ENCODE measurements at places on chromosomes 2 and 18. TPM values are rescaled to one million over a fixed set of nuclear protein-coding genes. Genes with fewer than 3 reads are reported as not detected.

Gene ALPP
- not detected for total RNA-seq

GRCh38 chr2:36356298-36356989 is 866 bp downstream of the CRIM1 start:
- DNase-seq: no peak
- H3K4me1 ChIP-seq: peaks cover 31% of the 10 kb centered on the region

Gene KIAA2012
- total RNA-seq: not detected

Gene CD302
- total RNA-seq: 0.54 TPM

GRCh38 chr2:169260846-169261642 is 101.3 kb downstream of the LRP2 start:
- no peaks in the 10 kb centered on the region for H3K36me3 ChIP-seq
- no peak overlapping the region for H3K4me3 ChIP-seq
- DNase-seq: no peak
- H3K27ac ChIP-seq: no peak overlapping the region

Gene EFR3B
- total RNA-seq: 0.12 TPM

DNA sequence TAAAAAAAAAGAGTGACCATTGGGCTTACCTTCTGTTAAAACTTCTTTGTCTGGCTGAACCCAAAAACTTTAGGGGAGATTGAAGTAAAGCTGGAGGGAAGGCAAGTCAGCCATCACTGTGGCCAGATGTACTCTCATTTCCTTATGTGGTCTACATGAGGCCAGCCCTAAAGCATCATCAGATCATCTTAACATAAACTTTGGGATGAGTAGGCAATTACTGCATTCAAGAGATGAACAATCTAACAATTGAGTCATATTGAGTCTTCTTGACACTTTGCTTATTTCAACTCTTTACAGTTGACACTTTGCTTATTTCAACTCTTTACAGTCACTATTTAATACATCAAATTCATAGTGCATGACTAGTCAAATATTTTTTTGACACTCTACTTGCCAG is 155.6 kb downstream of the QPCT start:
- H3K36me3 ChIP-seq: no peaks in the 10 kb centered on the region
- no peak for DNase-seq
- H3K4me3 ChIP-seq: no peak overlapping the region
- H3K4me1 ChIP-seq: no peaks in the 10 kb centered on the region

GRCh38 chr18:57429167-57430078 is 5.8 kb upstream of the ONECUT2 start:
- DNase-seq: no peak
- H3K27me3 ChIP-seq: peaks cover 71% of the 10 kb centered on the region
- peak overlapping the region; percentile 28 for H3K4me3 ChIP-seq
- H3K36me3 ChIP-seq: peaks cover 4% of the 10 kb centered on the region
- H3K27ac ChIP-seq: peak overlapping the region; percentile 56

GRCh38 chr2:75458201-75458600 is 102.5 kb downstream of the EVA1A start:
- H3K4me3 ChIP-seq: no peak overlapping the region
- no peaks in the 10 kb centered on the region for H3K4me1 ChIP-seq
- H3K27ac ChIP-seq: no peak overlapping the region
- no peaks in the 10 kb centered on the region for H3K36me3 ChIP-seq
- no peak for DNase-seq
- H3K27me3 ChIP-seq: peaks cover 3% of the 10 kb centered on the region

Gene TBR1
- not detected for total RNA-seq

GRCh38 chr2:38013158-38013752 is 62.7 kb downstream of the CYP1B1 start:
- DNase-seq: no peak
- no peaks in the 10 kb centered on the region for H3K36me3 ChIP-seq
- H3K27me3 ChIP-seq: peaks cover 3% of the 10 kb centered on the region
- no peak overlapping the region for H3K27ac ChIP-seq

Gene ING5
- total RNA-seq: 51.3 TPM

Gene KRTCAP3
- total RNA-seq: 4.6 TPM

- no peak overlapping the region for H3K4me3 ChIP-seq
- H3K36me3 ChIP-seq: no peaks in the 10 kb centered on the region
- H3K27ac ChIP-seq: no peak overlapping the region
- H3K27me3 ChIP-seq: no peaks in the 10 kb centered on the region
- no peaks in the 10 kb centered on the region for H3K4me1 ChIP-seq
Measured at GRCh38 chr2:50949450-50950193, 82.3 kb downstream of the NRXN1 start.

Gene ZSWIM2
- not detected for total RNA-seq

Gene TMEM169
- total RNA-seq: 0.51 TPM

Gene IGFBP5
- not detected for total RNA-seq

Gene RAB17
- total RNA-seq: not detected

Gene NTSR2
- not detected for total RNA-seq

Gene CNRIP1
- not detected for total RNA-seq

Gene CIB4
- total RNA-seq: not detected

- no peak overlapping the region for H3K4me3 ChIP-seq
- DNase-seq: no peak
- peaks cover 5% of the 10 kb centered on the region for H3K4me1 ChIP-seq
- no peaks in the 10 kb centered on the region for H3K36me3 ChIP-seq
- H3K27me3 ChIP-seq: no peaks in the 10 kb centered on the region
- H3K27ac ChIP-seq: no peak overlapping the region
Measured at GRCh38 chr2:147639386-147639785, 205.4 kb upstream of the ACVR2A start.

All from activated CD4-positive, alpha-beta T cell treated with anti-CD3 and anti-CD28 coated beads, Interleukin-2, amount 10 ng/mL, durations not matched to agents 24 days and 14 days (primary cell).